ENCODE measurements at places on chromosomes 11 and 22.

DNA sequence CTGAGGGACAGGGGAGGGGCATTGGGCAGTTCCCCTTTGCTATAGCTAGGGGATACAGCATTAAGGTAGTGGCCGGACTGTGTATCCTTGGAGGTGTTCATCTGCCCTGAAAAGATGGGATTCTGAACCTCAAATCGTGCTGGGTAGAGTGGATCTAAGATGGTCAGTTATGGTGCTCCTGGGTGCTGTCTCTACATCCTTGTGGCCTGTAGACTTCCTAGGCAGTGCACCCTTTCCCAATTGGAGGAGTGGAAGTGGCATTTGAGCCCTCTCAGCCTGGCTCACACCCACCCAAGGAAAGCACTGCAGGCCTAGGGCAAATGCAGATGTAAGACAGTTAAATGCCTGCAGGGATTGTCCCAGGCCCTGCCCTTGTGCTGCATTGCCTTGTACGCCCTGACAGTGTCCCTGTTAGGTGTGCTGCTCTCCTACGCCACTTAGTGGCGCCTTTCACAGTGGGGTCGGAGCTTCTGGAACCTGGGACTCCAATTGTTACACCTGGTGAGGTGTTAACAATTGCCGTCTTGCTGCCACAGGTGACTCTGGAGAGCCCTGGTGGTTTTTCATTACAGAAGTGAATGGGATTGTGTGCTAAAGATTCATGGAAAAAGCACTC lies 35.0 kb downstream of the PPFIBP2 start:
- DNase-seq, result no peak

DNA sequence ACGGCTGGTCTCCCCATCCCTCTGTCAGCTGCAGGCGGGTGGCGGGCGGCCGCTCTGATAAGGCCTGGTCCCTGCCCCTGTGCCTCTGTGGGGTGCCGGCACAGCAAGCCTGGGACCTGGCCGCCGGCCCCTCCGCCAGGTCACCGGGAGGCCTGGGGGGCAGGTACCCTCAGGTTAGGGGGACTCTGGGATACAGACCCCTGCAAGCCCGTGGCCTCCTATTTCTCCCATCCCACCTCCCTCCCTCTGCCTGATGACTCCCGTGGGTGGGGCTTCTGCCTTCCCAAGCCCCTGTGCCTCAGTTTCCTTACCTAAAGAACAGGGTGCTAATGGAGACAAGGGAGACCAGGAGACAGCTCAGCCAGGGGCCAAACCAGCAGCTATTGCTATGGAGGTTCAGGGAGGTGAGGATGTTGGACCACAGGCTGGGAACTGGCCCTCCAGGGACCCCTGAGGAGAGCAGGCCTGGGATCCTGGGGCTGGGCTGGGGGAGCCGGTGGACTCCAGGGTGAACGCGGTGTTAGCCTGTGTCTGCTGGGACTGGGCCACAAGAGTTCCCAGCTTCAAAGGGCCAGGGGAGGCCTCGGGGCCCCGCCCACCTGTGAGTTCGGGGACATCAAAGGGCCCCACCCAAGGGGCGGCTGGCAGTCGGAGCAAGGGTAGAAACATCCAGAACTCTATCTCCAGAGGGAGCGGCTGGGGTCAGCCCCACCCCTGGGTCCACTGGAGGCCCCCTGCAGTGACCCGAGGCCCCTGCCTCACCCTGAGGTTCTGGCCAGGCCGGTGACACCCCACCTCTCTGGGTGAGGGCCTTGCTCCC lies 32.0 kb upstream of the TH start:
- no peak for DNase-seq

DNA sequence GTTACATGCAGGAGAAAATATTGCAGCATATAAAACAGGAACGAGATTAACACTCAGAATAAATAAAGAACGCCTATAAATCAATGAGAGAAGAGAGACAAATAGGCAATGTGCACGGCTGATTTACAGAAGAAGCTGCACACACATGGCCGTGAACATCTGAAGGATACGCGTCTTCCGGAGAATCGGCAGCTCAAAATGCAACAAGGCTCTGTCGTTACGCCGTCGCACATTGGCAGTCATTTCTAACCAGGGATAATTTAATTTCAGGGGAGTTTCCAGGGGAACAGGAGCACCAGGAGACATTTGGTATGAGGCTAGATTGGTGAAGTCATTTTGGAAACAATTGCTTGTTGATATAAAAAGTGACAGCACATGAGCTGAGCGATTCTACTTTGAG lies 745.2 kb downstream of the BRD1 start:
- DNase-seq, result no peak

DNA sequence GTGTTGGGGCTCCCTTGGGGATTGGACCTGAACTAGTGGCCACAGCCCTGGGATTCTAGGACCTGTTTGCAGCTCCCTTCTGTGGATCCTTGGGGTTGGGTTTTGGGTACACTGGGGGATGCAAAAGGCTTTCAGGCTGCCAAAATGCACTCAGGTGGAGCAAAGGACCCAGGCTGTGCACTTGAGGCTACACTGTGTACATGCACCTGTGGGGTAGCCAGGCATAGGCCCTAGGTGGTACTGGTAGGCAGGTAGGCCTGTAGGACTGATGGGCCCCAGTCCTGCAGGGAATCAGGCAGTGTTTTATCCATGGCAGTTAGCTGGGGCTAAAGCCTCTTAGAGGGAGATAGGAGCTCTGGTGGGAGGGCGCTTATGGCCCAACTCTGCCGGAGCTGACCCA lies 542.3 kb downstream of the LUZP2 start:
- no peak for DNase-seq

GRCh38 chr11:8871171-8871775 lies 39.7 kb upstream of the AKIP1 start:
- DNase-seq, result peak; percentile 32

- DNase-seq, result no peak
Measured at GRCh38 chr11:113595810-113596594, 110.1 kb downstream of the TMPRSS5 start.

DNA sequence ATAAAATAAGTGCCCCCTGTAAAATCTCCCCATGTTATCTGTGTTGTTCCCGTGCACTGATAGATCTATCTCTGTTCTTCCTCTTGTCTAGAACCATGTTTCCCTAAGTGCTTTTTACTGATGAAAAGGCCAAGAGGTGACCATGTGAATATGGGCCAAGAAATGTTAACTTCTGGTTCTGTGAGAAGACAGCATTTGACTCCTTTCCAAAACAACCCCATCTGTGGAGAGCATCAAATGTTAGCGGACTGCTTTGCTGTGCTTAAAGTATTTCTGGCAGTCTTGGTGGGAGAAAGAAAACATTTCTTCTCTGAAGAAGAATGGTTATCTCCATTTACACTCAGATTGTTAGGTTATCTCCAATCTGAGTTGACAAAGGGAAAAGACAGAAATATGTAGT lies 58.6 kb upstream of the GUCY1A2 start:
- DNase-seq, result no peak

DNA sequence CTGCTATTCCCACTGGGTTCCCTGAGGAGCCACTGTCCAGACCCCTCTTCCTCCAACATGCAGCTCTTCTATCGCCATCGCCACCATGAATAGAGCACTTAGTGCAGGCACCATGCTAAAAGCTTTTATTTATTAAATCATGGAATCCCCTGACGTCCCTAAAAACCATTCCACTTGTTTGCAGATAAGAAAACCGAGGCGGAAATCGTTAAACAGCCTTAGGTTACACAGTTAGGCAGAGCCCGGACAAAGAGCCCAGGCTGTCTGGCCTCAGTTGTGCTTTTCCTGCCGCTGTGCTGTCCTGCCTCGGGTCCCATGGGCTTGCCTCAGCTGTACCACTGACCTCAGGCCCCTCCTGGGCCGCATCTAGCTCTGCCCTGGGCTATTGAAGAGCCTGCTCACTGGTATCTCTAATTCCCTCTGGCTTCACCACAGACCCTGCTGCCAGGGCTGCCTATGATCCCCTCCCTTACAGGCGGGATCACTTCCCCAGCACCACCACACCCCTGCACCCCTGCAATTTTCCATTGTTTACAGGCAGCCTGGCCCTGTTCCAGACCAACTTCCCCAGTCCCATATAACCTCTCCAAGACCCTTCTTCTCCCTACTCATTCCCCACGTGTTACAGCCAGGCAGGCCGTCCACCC lies 13.0 kb upstream of the TUB start:
- no peak for DNase-seq

DNA sequence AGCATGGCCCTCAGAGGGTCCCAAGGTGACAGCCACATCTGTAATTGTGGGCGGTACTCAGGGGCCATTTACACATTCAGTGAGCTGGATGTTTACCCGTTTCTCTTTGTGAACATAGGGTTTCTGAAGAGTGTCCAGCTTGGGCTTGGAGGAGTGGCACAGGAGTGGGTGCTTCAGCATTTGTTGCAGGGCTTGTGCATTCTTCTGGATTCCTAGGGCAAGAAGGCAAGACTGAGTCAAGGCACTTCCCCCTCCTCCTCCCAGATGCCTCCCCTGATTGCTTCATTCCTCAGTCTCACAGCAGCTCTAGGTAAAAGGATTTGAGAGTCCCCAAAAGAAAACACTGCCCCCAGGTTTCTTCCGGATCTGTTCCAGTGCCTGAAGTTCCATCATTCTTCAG lies 95.4 kb downstream of the RNF169 start:
- no peak for DNase-seq

- DNase-seq, result no peak
Measured at GRCh38 chr11:2828585-2829330, 56.8 kb downstream of the CDKN1C start.

DNA sequence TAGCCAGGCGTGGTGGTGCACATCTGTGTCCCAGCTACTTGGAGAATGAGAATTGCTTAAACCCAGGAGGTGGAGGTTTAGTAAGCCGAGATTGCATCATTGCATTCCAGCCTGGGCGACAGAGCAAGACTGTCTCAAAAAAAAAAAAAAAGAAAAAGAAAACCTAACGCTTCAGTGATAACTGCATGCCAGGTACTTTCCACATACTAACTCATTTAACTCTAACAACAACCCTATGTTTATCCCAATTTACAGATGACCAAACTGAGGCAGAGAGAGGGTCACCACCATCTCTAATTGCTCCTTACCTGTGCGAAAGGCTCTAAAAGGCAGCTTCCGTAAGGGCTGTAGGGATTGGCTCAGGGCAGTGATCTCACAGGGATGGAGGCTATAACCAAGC lies 11.6 kb downstream of the PISD start:
- DNase-seq, result no peak

- no peak for DNase-seq
Measured at GRCh38 chr11:11543656-11544055, 78.1 kb downstream of the GALNT18 start.

Data from amygdala (tissue), 56 donors.